ENCODE measurements at places on chromosomes 16 and 17. TPM values are rescaled to one million over a fixed set of nuclear protein-coding genes. Genes with fewer than 3 reads are reported as not detected.

The SOCS1 gene
- 0.98 TPM for total RNA-seq

- DNase-seq, result no peak
Measured at GRCh38 chr16:85729452-85730185, 21.3 kb downstream of the C16orf74 start.

DNA sequence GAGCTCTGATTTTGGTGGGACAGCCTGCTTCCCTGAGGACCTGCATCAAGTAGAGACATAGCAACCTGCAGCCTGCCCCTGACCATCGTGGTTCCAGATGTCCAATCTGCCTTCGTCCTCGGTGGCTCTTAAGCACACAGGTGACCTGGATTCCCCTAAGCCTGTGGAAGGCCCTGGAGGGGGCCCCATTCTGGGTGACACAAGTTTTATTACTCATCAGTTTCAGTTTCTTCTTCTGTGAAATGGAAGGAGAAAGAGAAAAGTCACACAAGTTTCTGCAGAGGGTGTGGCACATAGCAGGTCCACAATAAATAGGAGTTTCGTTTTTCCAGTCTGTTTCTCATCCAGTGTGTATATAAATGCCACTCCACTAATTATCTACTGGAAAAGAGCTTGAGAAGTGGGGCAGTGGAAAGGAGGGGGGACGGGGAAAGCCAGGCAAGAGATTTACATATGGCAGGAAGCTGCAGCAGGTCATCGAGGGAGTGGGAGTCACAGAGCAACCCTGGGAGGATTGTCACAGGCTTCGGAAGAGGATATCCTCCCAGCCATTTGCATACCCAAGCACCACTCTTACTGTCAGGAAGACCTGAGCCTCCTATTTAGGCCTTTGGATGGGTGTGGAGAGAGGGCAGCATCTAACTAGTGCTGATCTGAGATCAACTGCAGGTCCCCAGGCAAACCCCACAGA, 10.0 kb upstream of the NOS2 start:
- no peak for DNase-seq

- peak; percentile 63 for DNase-seq
Measured at GRCh38 chr16:83402160-83402814, 405.5 kb upstream of the HSBP1 start.

GRCh38 chr16:78303946-78304345, 204.5 kb downstream of the WWOX start:
- DNase-seq, result no peak
